Endothelial cell (in vitro differentiated cells): ENCODE measurements at places on chromosomes 7 and 10.

GRCh38 chr10:49106451-49106850, 8.9 kb downstream of the VSTM4 start:
- no peak for DNase-seq

- DNase-seq, result no peak
Measured at GRCh38 chr7:158520825-158521224, 66.8 kb downstream of the PTPRN2 start.

GRCh38 chr10:18424200-18424599, 227.2 kb downstream of the NSUN6 start:
- DNase-seq, result no peak

DNA sequence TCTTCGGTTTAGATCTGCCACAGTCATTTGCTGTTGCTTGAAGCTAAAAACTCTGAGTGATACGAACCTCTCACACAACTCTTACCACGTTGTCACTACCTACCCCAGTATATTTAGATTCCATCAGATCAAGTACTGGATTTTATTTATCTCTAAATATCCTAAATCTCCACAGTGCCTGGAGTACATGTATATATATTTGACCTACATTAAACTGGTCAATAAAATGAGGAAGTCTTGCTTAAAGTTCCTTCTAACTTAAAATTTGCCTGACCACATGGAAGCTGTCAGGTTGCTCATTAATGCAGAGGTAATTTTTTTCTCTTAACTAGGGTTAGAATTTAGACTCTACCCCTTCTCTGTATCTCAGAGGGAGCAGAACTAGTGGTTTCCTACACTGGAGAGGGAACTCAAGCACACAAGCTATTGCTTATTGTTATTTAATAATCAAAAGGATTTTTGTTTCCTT, 3.1 kb upstream of the MACC1 start:
- no peak for DNase-seq

GRCh38 chr7:6121141-6121540, 90.0 kb downstream of the ANKRD61 start:
- no peak for DNase-seq

- no peak for DNase-seq
Measured at GRCh38 chr10:79241629-79241989, 105.7 kb upstream of the PPIF start.
